ENCODE measurements at places on chromosomes 7 and 10.

- no peak for DNase-seq
Observed at GRCh38 chr7:27295236-27295635, 52.6 kb downstream of the EVX1 start.

DNA sequence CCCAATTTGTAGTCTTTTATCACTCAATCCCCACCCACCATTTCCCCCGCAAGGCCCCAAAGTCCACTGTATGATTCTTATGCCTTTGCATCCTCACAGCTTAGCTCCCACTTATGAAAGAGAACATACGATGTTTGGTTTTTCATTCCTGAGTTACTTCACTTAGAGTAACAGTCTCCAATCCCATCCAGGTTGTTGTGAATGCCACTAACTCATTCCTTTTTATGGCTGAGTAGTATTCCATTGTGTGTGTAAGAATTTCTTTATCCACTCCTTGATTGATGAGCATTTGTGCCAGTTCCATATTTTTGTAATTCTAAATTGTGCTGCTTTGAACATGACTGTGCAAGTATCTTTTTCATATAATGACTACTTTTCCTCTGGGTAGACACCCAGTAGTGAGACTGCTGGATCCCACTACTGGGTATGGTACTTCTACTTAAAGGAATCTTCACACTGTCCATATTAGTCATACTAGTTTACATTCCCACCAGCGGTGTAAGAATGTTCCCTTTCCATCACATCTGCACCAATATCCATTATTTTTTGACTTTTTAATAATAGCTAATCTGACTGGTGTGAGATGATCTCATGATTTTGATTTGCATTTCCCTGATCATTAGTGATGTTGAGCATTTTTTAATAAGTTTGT, 152.6 kb downstream of the JMJD1C start:
- no peak for DNase-seq

GRCh38 chr10:82176587-82176986, 301.6 kb downstream of the NRG3 start:
- no peak for DNase-seq

DNA sequence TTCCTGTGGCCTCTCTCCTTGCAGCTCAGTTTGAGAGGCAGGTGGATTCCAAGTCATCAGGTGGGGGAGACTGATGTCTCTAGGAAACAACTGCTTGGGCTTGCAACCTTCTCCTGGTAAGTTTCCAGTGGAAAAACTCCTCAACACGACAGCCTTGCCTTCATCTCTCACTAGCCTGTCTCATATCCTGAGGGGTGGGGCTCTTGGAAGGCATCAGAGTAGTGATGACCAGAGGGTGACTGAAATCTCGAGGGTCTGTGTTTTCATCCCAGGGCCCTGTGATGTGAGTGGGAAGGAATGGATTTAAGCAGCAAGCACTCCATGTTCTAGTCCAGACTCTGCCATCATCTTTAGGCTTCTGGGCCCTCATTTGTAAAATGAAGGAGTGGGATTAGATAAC, 107.0 kb downstream of the NRP1 start:
- no peak for DNase-seq

GRCh38 chr7:1136841-1137516, 23.0 kb downstream of the ZFAND2A start:
- DNase-seq, result no peak

- no peak for DNase-seq
Observed at GRCh38 chr7:101235050-101235449, 2.6 kb downstream of the CLDN15 start.

- no peak for DNase-seq
Observed at GRCh38 chr10:129764901-129765663, 199.0 kb downstream of the EBF3 start.

DNA sequence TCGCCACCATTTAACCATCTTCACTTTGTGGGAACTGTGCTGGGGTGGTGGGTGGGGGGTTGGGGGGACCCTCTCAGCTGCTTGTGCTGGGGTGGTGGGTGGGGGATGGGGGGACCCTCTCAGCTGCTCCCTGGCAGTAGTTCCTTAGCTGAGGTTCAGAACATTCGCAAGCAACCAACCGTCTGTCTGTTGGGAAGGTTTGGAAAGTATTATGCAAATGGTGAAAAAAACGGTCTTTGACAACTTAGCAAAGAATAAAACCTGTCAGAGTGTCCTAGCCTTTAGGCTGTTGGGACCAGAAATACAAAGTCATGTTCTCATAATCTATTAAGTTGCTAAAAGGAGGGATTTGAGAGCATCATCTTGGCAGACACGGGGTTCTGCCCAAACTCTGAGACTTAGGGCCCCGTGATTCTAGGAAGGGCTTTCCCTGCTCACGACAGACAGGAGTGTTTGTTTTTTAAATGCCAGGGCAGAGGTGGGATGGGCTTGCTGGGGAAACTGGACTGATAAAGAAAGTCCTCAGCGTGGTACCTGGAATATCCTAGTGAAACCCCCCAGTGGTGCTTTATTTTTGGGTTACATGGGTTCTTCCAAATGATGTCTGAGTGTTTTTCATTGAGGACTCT, 14.1 kb upstream of the SRGN start:
- DNase-seq, result no peak

GRCh38 chr10:13690281-13690825, 103.6 kb downstream of the PRPF18 start:
- DNase-seq, result no peak

DNA sequence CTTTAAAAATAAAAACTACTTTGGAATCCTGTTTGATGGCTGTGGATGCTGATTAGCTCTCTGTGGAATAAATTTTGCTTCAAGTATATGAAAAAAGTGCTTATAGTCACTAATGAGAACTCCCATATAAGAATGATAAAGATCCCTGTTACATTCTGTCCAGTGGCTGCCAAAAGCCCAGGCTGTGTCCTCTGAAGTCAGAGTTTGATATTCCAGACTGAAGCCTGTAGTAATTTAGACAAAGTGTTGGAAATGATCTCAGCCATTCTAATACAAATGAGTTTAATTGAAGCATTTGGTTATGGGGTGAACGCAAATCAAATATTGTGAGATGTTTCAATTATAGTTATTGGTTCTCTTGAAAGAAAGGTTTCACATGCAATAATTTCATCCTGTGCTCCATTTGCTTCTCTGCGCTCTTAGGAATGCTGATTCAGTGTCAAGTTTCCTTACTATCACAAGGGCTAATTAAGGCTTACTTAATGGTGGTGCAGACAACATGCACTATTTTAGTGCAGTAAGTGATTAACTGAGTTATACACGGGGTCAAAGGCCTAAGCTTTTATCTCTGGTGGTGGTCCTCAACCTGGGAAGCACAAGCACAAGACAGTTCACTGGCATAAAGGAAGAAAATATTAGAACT, 867.6 kb downstream of the SORCS1 start:
- DNase-seq, result no peak

DNA sequence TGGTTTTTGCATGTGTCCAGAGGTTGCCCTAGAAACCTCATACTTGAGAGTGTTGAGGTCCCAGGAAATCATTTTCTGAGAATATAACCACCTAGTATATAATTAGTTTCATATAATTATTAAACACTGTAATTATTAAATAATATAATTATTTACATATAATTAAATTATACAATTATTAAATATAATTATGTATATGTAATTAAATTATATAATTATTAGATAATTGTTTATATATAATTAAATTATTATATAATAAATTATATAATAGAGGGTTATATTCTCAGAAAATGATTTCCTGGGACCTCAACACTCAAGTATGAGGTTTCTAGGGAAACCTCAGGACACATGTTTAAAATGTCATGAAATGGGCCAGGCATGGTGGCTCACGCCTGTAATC, 27.6 kb downstream of the SCRN1 start:
- no peak for DNase-seq

- no peak for DNase-seq
Observed at GRCh38 chr7:22672846-22673680, 53.9 kb upstream of the IL6 start.

DNA sequence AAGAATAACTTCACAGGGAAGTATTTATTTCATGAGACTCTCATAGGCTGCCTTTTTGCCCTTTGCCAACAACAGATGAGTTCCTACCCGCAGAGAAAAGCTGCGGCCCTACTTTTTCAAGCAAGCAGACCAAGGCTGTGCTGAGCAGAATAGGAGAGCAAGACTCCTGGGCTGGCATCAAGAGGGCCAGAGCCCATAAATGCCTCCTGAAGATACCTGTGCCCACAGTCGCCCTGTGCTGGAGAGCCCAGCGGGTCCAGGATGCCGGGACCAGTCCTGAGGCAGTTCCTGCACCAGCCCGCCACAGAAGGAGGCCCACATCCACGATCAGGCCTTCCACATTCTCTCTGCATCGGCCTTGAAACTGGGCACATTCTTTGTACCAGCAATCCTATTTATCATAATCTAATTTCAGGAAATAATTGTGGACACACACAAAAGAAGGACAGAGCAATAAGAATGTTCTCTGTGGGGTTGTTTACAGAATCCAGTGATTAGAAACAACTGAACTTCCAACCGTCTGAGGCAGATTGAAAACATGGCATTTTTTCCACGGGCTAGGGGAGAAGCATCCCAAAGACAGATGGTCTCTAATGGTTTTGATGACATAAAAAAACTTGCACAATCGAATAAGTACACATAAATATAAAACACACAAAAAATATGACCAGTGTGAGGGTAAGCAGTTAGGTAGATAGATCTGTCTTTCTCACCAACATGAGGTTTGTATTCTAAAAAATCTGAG, 95.6 kb downstream of the CPXM2 start:
- DNase-seq, result no peak

GRCh38 chr7:26066736-26067135, 85.3 kb upstream of the NFE2L3 start:
- DNase-seq, result no peak

DNA sequence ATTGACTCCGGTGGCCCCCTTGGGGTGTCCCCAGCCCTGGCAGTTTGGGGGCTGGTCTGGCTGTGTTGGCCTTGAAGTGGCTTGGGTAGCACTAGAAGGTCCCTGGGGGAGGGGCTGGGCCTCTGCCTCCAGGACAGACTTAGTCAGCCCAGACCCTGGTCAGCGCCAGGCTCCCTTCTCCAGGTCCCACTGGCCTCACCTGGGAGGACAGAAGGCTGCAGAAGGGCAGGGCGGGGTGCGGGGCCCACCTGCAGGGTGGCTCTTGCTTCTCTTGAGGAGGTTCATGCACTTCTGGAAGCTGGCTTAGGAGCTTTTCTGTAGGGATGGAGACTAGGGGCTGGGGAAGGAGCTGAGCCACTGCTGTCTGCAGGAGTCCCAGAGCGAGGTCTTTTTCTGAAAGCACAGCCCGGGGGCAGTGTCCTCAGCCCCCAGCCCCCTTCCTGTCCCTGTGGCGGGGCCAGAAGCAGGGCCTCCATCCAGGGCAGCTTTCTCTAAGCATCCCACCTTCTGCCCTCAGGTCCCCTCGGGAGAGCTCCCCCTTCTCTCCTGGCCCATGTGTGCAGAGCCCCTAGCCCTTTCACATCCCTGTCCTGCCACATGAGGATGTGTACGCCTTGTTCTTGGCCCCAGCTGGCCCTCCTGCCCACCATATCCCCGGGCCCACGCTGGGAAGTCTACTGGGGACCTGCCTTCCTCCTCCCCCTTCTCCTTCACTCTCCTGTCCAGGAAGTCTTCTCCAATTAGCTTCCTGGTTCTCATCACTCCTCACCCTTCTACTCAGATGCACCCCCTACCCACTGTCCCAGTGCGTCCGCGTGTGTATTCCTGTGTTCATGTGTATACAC, 11.0 kb downstream of the TBATA start:
- DNase-seq, result no peak

Data from NCI-H1092 (cell line).